T-helper 17 cell (primary cell): ENCODE measurements at places on chromosomes 1 and 21.

- no peak for DNase-seq
Observed at GRCh38 chr1:209815931-209816341, 10.0 kb upstream of the IRF6 start.

DNA sequence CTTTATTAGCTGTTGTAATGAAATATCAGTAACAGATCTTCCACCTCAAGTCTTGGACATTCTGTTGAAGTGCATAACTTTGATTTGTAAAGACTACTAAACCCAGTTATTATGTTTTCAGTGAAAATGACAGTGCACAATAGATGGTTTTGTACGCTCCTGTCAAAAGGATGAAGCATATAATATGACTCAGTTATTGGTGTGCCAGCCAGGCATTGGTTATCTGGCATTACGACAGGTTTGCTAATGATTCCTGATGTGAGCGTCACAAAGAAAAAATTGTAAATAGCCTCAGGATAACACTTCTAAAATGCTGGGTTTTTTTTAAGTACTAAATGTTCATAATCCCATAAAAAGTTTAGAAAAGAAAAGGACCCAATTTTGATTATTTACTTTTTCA is 147.9 kb downstream of the MAGI3 start:
- no peak for DNase-seq

DNA sequence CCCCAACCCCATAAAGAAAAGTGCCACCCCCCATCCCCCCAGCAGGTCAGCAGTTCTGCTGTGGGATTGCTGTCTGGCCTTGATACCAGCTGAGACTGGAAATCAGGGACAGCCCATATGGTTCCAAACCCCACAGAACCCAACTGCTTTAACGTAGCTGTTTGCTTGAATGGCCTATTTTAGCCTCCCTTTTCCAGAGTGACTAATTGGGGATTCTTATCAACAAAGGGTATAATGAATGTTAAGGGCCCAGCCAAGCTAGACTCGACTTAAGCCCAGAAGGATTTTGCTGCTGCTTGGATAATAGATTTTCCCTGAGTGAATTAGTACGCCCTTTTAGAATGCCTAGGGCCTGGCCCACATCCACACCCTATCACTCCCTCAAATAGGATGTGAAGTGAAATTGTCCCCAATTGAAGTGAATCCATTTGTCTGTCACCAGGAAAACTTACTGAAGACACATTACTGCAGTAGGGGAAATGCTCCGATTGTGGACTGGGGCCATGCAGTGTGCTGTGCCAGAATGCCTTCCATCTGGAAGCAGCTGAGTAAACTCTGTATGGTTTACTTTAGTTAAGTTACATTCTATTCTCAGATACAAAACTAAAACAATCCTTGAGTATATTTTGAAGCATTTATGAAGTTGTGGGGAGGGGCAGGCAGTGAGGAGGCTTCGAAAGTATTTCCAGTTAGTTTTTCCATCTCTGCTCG is 156.9 kb downstream of the DHRS3 start:
- no peak for DNase-seq

- no peak for DNase-seq
Observed at GRCh38 chr1:196007763-196008162, 600.5 kb downstream of the KCNT2 start.

DNA sequence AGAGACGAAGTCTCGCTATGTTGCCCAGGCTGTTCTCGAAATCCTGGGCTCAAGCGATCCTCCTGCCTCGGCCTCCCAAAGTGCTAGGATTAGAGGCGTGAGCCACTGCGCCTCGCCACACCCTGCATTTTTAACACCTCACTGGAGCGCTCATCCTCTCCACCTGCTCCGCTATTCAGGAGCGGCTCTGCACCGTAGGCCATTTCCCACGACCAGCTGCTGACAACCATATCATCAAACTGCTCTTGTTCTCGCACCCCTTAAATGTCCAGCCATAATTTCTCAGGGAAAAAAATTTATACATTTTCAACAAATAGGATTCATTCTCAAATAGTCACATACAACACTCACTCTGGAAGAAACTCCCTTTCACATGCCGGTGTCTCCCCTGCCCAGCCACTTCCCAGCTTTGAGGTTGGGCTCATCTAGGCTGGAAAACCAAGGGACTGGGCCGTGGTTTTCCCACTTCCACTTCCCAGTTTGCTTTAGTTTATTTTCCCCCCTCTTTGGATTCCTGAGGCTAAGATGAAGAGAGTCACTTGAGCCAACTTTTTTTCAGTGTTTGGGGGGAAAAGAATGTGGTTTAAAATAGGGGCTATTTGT is 639 bp upstream of the IPO9 start:
- DNase-seq, result no peak

- no peak for DNase-seq
Observed at GRCh38 chr1:242401937-242402336, 122.6 kb downstream of the PLD5 start.
